ENCODE measurements at places on chromosomes 7 and 10. TPM values are rescaled to one million over a fixed set of nuclear protein-coding genes. Genes with fewer than 3 reads are reported as not detected.

DNA sequence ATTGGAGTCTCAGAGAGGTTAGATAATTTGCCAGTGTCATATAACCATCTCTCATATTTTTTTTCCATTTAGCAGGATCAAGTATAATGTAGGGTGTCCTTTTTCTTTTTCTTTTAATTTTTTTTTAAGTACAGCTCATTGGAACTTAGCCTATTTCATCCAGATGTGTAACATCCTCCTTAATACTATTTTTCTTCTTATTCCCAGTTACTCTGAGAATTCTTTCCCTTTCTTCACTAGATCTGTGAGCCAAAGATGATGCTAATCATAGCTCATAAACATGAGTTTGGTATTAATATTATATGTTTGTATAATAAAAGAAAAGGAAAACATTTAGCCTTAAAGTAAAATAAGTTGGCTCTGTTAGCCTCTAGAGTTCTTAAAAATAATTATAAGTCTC is 32.8 kb downstream of the PPP1R9A start:
- H3K36me3 ChIP-seq = no peaks in the 10 kb centered on the region
- no peak overlapping the region for H3K4me3 ChIP-seq
- no peaks in the 10 kb centered on the region for H3K4me1 ChIP-seq
- no peaks in the 10 kb centered on the region for H3K27me3 ChIP-seq
- DNase-seq = no peak
- no peak overlapping the region for H3K27ac ChIP-seq

TFR2 gene
- 0.25 TPM for total RNA-seq

MOGAT3 gene
- not detected for total RNA-seq

DNA sequence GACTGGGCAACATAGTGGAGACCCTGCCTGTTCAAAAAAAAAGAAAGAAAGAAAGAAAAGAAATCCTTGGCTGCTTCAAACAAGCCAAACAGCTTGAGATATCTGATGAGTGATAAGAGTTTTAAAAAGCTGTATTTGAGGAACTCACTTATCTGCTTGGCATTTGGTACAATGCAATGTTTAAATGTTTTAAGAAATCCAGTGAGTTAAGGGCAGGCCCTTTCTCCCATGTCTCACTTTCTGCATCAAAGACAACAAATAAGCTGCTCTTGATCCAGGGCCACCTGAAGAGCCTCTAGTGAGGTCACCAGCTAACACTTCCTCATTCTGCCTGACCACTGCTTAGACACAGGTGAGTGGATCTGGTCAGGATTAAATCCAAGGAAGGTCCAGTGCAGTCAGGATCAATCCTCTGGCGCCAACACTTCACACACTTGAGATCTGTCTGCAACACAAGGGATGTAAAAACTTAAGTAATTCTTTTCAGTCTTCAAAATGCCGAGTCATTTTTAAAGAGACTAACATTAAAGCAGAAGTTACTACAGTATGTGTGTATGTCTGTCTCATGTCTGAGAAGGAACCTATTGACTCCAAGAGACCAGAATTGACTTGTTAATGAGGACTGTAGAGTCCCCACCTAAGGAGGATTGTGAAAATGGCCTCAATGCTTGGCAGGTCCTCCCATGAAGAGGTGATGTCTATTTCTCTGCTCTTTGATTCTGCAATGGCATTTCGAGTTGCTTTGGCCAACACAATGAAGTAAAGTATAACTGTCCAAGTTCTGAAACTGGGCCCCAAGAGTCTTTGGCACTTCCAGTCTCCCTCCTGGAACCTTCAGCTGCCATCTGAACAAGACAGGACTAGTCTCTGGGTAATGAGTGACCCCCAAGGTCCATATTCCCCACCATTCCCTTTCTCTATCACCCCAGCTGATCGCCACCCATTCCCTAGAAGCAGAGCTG is 43.1 kb downstream of the CREB3L2 start:
- H3K4me3 ChIP-seq = no peak overlapping the region
- peak overlapping the region; percentile 59 for H3K27ac ChIP-seq
- H3K4me1 ChIP-seq = peaks cover 78% of the 10 kb centered on the region
- no peaks in the 10 kb centered on the region for H3K27me3 ChIP-seq
- H3K36me3 ChIP-seq = no peaks in the 10 kb centered on the region

- H3K27me3 ChIP-seq = no peaks in the 10 kb centered on the region
- H3K27ac ChIP-seq = no peak overlapping the region
- DNase-seq = no peak
Observed at GRCh38 chr10:100510533-100511308, 8.9 kb downstream of the SEC31B start.

GRCh38 chr10:35135861-35136260 is 9.2 kb downstream of the CREM start:
- H3K36me3 ChIP-seq = no peaks in the 10 kb centered on the region
- peaks cover 28% of the 10 kb centered on the region for H3K4me1 ChIP-seq
- H3K4me3 ChIP-seq = no peak overlapping the region
- no peak overlapping the region for H3K27ac ChIP-seq

DNA sequence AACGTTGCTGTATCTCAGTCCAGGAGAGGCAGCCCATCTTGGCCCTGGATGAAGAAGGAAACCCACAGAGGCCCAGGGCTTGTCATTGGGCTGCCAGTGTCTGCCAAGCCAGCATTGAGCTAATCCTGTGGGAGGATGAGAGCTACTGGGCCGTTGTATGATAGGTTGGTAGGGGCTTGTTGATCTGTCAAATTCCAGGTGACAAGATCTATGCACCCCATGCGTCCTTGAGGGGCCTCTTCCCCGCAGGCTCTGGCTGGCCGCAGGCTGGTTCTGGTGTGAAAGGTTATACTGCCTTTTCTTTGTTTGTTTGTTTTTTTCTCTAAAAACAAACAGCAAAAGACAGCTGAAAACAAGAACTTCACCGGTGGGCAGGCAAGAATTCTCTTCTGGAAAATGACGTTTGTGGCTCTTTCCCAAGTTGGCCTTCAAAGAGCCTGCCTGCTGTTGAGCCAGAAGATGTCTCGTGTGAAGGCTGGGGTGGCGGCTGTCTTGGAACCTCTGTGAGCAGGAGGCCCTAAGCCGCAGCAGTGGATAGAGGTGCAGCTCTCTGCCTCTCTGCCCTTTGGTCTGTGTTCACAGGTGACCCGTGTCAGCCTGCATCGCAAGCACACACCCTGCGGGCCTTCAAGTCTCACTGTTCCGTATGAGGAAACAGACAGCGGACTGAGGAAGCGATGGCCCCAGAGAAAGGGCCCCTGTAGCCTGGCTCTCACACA is 23.3 kb downstream of the CYP17A1 start:
- peak overlapping the region; percentile 92 for H3K27ac ChIP-seq
- DNase-seq = peak; percentile 29
- H3K36me3 ChIP-seq = peaks cover 45% of the 10 kb centered on the region
- no peak overlapping the region for H3K4me3 ChIP-seq
- H3K27me3 ChIP-seq = no peaks in the 10 kb centered on the region

DNA sequence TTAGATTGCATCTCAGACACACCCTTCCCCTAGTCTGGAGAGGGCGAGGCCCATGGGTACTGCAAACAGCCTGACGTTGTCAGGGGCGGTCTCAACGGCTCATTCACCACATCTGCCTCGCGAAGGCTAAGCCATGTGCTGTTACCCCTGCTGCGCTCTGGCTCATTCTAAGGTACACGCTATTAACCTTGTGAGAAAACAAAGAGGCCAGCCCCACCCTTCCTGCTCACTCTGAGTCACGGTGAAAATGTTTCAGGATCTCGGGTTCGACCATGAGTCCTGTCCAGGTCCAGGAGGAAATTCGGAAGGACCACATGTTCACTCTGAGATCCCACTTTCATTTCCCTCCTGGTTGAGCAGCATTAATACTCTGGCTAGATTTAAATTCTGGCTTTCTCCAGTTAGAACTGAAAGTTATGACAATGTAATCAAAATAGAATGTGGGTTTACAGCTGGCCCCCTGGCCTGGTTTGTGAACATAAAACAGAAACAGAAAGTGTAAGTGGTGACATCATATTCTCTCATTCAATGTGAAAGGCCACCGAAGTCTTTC is 55.2 kb downstream of the EGFR start:
- H3K4me3 ChIP-seq = peak overlapping the region; percentile 50
- peak; percentile 42 for DNase-seq
- H3K27ac ChIP-seq = peak overlapping the region; percentile 83
- peaks cover 5% of the 10 kb centered on the region for H3K27me3 ChIP-seq
- H3K36me3 ChIP-seq = no peaks in the 10 kb centered on the region
- H3K4me1 ChIP-seq = peaks cover 50% of the 10 kb centered on the region

CYP3A4 gene
- not detected for total RNA-seq

GRCh38 chr10:115762029-115762428 is 511.0 kb downstream of the GFRA1 start:
- no peak overlapping the region for H3K4me3 ChIP-seq
- H3K4me1 ChIP-seq = no peaks in the 10 kb centered on the region
- no peaks in the 10 kb centered on the region for H3K36me3 ChIP-seq
- no peak overlapping the region for H3K27ac ChIP-seq
- no peak for DNase-seq

- no peaks in the 10 kb centered on the region for H3K27me3 ChIP-seq
- no peak overlapping the region for H3K4me3 ChIP-seq
- H3K36me3 ChIP-seq = peaks cover 63% of the 10 kb centered on the region
- H3K27ac ChIP-seq = peak overlapping the region; percentile 55
- peak; percentile 34 for DNase-seq
Observed at GRCh38 chr7:99631295-99632109, 14.8 kb downstream of the ZSCAN25 start.

LRRD1 gene
- not detected for total RNA-seq

TAS2R3 gene
- 0.41 TPM for total RNA-seq

DNA sequence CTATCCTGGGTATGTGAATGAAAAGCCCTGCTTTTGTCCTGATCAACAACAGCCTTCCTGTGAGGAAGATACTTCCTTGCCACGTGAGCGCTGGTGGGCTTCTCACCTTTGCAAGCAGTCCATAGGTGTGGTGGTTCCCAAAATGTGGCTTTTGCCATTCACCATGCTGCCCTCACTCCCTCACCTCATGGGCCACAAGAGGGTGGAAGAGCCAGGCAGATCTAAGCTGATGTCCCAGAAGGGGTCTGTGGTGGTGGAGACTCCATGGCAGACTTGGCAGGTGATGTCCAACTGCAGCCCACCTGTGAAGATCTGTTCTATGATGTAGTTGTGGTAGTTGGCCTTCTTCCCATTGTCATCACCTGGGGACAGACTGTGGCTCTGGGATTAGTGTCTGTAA is 147.4 kb downstream of the BBS9 start:
- H3K36me3 ChIP-seq = peaks cover 54% of the 10 kb centered on the region
- no peaks in the 10 kb centered on the region for H3K4me1 ChIP-seq
- H3K4me3 ChIP-seq = no peak overlapping the region
- H3K27ac ChIP-seq = no peak overlapping the region
- no peak for DNase-seq
- H3K27me3 ChIP-seq = no peaks in the 10 kb centered on the region

GRCh38 chr10:78059906-78060702 is 26.4 kb downstream of the RPS24 start:
- no peak overlapping the region for H3K4me3 ChIP-seq
- H3K27ac ChIP-seq = no peak overlapping the region
- no peak for DNase-seq
- H3K27me3 ChIP-seq = no peaks in the 10 kb centered on the region

- no peak overlapping the region for H3K4me3 ChIP-seq
- no peaks in the 10 kb centered on the region for H3K27me3 ChIP-seq
- no peaks in the 10 kb centered on the region for H3K36me3 ChIP-seq
- H3K27ac ChIP-seq = no peak overlapping the region
Observed at GRCh38 chr7:127107601-127108007, 145.1 kb downstream of the GRM8 start.

DNA sequence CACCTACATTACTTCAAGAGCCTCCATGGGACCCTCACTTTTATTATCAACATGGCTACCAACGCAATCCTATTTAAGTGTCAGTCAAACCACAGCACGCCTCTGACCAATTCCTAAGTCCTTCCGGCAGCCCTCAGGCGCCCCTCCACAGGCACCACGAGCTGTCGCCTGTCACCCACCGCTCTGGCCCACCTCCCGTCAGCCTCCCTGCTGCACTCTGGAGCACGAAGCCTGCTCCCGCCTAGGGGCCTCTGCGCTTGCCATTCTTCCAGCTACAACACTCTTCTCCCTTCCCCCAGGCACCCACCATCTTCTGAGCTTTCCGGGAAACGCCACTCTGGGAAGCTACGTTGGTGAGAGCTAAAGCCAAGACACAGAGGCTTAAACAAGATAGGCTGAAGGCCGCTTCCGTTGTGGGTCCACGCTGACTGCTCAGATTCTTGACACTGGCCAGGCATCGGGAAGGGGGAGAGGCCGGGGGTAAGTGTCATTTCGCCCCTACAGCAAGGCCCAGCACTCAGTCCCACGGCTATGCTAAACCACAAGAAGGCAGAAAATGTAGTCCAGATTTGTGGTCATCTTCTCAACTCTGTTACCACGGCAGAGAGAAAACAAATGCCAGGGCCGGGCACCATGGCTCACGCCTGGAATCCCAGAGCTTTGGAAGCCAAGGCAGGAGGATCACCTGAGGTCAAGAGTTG is 56.7 kb downstream of the GNA12 start:
- no peak overlapping the region for H3K4me3 ChIP-seq
- H3K27me3 ChIP-seq = no peaks in the 10 kb centered on the region
- peaks cover 48% of the 10 kb centered on the region for H3K4me1 ChIP-seq
- H3K27ac ChIP-seq = peak overlapping the region; percentile 36
- peaks cover 15% of the 10 kb centered on the region for H3K36me3 ChIP-seq
